Forelimb muscle (tissue), 1 donor: ENCODE measurements at places on chromosomes 12 and 14. TPM values are rescaled to one million over a fixed set of nuclear protein-coding genes. Genes with fewer than 3 reads are reported as not detected.

- no peak for DNase-seq
Measured at GRCh38 chr12:27468241-27468640, 21.7 kb downstream of the SMCO2 start.

GRCh38 chr14:86575141-86575540 lies 1045.2 kb downstream of the FLRT2 start:
- DNase-seq: no peak

GRCh38 chr12:76713986-76714385 lies 49.9 kb upstream of the ZDHHC17 start:
- DNase-seq: no peak

- no peak for DNase-seq
Measured at GRCh38 chr12:5081016-5081415, 37.3 kb downstream of the KCNA5 start.

The NOS1 gene
- 0.76 TPM for polyA plus RNA-seq

- DNase-seq: peak; percentile 31
Measured at GRCh38 chr14:89616852-89617341, 199.9 kb upstream of the FOXN3 start.

The GZMH gene
- polyA plus RNA-seq: not detected

- no peak for DNase-seq
Measured at GRCh38 chr12:8834230-8834629, 11.8 kb downstream of the A2ML1 start.

- no peak for DNase-seq
Measured at GRCh38 chr12:42761601-42762350, 172.2 kb upstream of the PRICKLE1 start.

DNA sequence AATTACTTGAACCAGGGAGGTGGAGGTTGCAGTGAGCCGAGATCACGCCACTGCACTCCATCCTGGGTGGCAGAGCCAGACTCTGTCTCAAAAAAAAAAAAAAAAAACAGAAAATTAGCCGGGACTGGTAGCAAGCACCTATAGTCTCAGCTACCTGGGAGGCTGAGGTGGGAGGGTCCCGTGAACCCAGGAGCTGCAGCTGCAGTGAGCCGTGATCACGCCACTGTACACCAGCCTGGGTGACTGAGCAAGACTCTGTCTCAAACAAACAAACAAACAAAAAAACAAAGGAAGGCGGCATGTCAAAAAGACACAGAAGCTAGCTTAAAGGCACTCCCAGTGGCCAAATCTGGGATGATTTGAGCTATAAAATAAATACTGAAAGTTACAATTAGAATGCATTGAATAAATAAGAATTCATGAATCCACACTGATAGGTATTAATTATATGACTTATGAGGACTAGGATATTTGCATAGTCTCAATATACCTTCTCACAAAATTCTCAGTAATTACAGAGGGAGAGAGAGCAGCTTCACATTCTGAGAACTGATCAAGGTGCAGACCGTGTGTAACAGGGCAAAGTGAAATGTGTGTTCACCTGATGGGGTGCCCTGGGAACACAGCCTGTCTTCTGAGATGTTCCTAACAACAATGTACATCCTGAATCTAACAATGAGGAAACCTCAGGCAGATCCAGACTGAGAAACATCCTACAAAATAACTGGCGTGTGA lies 42.7 kb upstream of the GPR132 start:
- DNase-seq: no peak

DNA sequence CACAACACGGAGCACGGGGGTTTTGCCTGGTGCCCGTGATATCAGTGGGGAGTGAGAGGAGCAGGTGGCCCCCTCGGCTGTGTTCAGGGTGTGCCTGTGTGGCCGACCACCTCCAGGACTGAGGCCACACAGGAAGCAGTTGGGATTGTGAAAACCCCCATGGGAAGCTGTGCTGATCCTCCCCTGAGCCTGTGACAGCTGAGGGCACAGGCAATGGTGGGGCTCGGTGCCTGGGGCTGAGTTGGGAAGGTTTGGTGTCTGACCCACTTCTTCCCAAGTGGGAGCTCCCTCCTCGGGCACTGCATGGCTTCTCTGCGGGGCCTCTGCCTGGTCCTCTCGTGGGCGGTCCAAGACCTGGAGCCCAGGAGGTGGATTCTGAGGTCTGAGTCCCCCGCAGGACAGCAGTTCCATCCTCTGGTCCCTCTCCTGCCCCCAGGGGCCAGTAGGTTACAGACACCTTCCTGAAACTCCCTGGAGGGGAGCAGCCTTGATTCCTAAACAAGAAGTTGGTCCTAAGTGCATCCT lies 17.9 kb downstream of the PACS2 start:
- no peak for DNase-seq

The RNFT2 gene
- 1.0 TPM for polyA plus RNA-seq

The CHMP4A gene
- polyA plus RNA-seq: 40.0 TPM

GRCh38 chr14:58662018-58662417 lies 24.3 kb downstream of the DACT1 start:
- no peak for DNase-seq

- DNase-seq: no peak
Measured at GRCh38 chr12:54975272-54975671, 9.3 kb downstream of the TESPA1 start.

The CELA1 gene
- not detected for polyA plus RNA-seq

DNA sequence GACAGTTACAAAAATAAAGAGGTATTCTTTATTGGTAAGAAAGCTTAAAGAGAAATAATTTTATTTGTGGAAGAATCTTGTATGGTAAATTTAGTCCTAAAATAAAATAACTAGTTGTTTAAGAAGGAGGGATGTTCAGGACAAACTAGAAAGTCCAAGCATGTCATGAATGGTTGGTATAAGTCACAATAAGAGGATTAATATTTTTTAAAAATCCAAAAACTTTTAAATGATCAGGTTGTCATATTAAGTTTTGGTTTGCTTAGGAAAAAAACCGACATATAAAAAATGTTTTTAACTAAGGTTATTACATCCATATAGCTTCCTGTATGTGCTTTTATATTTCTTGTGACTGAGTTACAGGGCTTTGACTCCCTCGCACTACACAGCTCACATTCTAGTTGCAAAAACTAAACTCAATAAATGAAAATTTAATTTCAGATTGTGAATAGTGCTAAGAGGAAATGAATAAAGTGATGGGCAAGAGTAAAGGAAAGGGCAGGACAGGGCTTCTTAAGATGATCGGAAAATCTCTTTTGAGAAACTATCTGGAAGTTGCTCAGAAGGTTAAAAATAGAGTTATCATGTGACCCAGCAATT lies 80.7 kb upstream of the METAP2 start:
- DNase-seq: no peak

- DNase-seq: no peak
Measured at GRCh38 chr12:105928436-105928835, 210.3 kb downstream of the NUAK1 start.

The CLEC2D gene
- 11.7 TPM for polyA plus RNA-seq

- DNase-seq: no peak
Measured at GRCh38 chr14:102565959-102566358, 26.5 kb upstream of the RCOR1 start.

DNA sequence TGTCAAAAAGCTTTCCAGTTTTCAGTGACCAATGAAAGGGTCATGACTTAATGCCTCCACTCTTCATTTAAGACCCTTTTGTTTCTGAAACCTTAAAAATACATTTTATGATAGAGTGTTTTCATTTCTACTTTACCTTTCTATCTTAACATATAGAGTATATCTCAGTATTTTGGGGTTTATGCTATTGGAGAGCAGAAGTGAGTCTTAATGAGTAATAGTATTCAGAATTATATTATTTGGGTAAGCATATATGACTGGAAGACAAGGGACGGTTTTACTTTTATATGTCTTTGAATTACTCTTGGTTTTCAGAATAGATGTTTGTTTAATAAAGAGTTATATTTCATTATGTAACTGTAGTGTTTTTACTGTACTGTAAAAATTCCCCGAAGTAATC lies 10.8 kb downstream of the ARHGAP5 start:
- no peak for DNase-seq

GRCh38 chr12:11795913-11796459 lies 146.5 kb downstream of the ETV6 start:
- no peak for DNase-seq

DNA sequence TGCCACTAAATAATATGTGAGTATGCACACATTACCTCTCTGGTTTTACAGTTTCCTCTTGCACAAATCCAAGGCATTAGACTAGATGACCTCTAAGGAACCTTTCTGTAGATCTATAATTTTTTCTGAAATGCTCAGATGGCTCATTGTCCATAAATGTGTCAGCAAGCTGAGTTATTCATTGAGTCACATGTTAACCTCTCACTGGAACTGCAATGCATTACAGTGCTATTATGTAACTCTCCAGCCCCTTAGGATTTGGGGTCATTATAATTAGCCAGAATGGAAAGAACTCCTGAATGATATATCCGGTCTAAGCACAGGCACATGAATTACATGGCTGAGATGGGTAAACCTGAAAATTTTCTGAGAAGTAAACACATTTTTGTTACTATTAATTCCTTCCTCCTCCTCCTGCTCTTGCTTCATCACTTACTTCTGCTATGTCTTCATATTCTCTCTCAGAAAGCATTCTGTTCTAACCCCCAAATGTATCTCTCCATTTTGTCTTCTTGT lies 20.3 kb upstream of the DRAM1 start:
- DNase-seq: no peak

GRCh38 chr14:22497671-22498093 lies 91.3 kb downstream of the DAD1 start:
- DNase-seq: no peak
